Fibroblast of lung (primary cell): ENCODE measurements at places on chromosomes 4 and X. TPM values are rescaled to one million over a fixed set of nuclear protein-coding genes. Genes with fewer than 3 reads are reported as not detected.

The KCNIP4 gene
- polyA plus RNA-seq = not detected in 2 replicates

The DDX53 gene
- polyA plus RNA-seq = not detected in 2 replicates

The DMP1 gene
- polyA plus RNA-seq = not detected in 2 replicates

The CXCL5 gene
- polyA plus RNA-seq = 0.24 and 0.58 TPM in 2 replicates

The PCDH19 gene
- 0.05 and 0.06 TPM in 2 replicates for polyA plus RNA-seq

The MAGEB10 gene
- polyA plus RNA-seq = not detected in 2 replicates

The GASK1B gene
- polyA plus RNA-seq = 17.4 and 51.6 TPM in 2 replicates

The RAB9B gene
- polyA plus RNA-seq = 0.47 and 0.90 TPM in 2 replicates

DNA sequence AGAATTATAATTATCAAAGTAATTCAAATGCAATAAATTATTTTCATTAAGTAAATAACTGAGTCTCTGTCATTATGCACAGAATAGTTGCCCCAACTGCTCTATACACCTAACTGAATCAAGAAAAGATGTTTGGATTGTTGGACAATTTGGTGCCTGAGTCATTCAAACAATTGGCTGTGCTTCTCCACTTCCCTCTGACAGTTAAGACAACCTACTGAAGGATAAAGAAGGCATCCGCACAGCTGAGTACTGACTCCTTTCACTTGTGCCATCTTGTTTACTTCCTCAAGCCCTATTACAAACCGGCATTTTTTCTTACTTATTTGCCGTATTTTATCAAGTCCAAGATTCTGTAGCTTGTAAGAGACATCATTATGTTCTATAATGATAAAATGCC lies 110.6 kb upstream of the C1QTNF7 start:
- no peak for DNase-seq

- no peak for DNase-seq
Measured at GRCh38 chr4:31007858-31008257, 287.7 kb downstream of the PCDH7 start.

DNA sequence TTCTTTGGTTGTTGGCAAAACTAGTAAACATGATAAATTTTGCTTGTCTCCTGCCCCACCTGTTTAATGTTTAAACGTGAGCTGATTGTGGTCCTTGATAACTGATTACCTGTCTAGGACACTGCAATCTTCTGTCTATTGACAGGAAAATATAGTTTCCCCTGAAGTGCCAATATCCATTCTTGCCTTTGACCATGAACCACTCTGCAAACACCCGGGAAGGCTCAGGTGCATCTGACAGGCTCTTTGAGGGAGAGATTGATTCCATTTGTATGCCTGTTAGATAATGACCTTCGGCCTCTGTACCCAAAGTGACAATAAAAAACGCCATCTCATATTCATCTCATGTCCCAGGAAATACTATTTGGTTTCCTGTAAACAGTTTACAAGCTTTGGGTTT lies 453.0 kb downstream of the CENPC start:
- no peak for DNase-seq

DNA sequence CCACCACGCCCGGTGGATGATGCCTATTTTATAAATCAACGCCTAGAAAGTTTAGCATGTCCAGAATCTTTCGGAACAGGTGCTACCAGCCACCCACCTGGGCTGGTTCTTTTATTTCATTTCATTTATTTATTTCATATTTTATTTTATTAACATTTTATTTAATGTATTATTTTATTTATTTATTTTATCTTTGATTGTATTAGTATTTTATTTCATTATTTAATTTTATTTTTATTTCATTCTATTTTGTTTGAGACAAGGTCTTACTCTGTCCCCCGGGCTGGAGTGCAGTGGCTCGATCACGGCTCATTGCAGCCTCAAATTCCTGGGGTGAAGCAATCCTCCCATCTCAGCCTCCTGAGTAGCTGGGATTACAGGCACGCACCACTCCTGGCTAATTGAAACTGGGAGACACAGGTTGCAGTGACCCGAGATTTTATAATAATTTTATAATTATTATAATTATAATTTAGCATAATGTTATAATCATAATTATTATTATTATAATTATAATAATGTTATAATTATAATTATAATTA lies 187.2 kb downstream of the SHOX start:
- DNase-seq = no peak

GRCh38 chr4:167380964-167381363 lies 146.7 kb upstream of the SPOCK3 start:
- no peak for DNase-seq

GRCh38 chr4:75889537-75890199 lies 12.6 kb downstream of the PPEF2 start:
- no peak for DNase-seq

DNA sequence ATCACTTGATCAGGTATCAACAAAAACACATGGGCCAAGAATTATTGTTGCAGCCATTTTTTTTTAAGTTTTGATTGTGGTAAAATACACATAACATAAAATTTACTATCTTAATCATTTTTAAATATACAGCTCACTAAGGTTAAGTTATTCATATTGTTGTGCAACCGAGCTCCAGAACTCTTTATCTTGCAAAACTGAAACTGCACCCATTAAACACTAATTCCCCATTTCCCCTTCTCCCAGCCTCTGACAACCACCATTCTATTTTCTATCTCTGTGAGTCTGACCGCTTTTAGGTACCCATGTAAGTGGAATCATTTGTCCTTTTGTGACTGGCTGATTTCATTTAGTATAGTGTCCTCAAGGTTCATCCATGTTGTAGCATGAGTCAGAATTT lies 126.2 kb upstream of the NDP start:
- no peak for DNase-seq

DNA sequence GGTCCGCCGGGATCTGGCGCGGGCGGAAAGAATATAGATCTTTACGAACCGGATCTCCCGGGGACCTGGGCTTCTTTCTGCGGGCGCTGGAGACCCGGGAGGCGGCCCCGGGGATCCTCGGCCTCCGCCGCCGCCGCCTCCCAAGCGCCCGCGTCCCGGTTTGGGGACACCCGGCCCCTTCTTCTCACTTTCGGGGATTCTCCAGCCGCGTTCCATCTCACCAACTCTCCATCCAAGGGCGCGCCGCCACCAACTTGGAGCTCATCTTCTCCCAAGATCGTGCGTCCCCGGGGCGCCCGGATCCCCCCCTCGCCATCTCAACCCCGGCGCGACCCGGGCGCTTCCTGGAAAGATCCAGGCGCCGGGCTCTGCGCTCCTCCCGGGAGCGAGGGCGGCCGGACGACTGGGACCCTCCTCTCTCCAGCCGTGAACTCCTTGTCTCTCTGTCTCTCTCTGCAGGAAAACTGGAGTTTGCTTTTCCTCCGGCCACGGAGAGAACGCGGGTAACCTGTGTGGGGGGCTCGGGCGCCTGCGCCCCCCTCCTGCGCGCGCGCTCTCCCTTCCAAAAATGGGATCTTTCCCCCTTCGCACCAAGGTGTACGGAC lies 482 bp upstream of the SHOX start:
- no peak for DNase-seq

- DNase-seq = no peak
Measured at GRCh38 chrX:106281383-106281782, 113.3 kb downstream of the PWWP3B start.
